Small intestine (tissue), 16 donors: ENCODE measurements at places on chromosomes 16 and 17. TPM values are rescaled to one million over a fixed set of nuclear protein-coding genes. Genes with fewer than 3 reads are reported as not detected.

The NAA38 gene
- 40.1 TPM for polyA plus RNA-seq

The CDYL2 gene
- 1.9 TPM for polyA plus RNA-seq

The CES5A gene
- not detected for polyA plus RNA-seq

The PRAC2 gene
- not detected for polyA plus RNA-seq

The CMTM2 gene
- polyA plus RNA-seq: 0.07 TPM

The NPIPB13 gene
- polyA plus RNA-seq: 2.7 TPM

The KRTAP9-8 gene
- polyA plus RNA-seq: not detected

DNA sequence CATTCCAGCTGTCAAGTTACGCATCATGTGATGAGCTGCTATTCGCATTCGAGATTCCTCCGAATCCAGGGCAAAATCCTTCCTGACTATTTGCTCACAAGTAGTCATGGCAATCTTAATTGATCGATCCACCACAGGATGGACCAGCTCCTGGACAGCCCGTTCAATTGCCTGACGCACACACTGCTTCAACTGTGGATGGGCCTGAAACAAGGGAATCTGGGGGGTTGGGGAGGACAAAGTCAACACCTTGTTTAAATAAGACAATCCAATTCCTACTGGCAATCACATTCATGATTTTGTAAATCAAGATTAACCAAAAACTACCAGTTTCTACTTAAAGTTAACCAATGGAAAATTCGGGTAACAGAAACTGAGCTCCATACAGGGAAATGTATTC is 28.4 kb downstream of the SETD6 start:
- H3K4me1 ChIP-seq: no peaks in the 10 kb centered on the region
- no peak overlapping the region for H3K27ac ChIP-seq
- no peak overlapping the region for H3K4me3 ChIP-seq
- no peaks in the 10 kb centered on the region for H3K27me3 ChIP-seq
- DNase-seq: no peak
- H3K36me3 ChIP-seq: peaks cover 30% of the 10 kb centered on the region

DNA sequence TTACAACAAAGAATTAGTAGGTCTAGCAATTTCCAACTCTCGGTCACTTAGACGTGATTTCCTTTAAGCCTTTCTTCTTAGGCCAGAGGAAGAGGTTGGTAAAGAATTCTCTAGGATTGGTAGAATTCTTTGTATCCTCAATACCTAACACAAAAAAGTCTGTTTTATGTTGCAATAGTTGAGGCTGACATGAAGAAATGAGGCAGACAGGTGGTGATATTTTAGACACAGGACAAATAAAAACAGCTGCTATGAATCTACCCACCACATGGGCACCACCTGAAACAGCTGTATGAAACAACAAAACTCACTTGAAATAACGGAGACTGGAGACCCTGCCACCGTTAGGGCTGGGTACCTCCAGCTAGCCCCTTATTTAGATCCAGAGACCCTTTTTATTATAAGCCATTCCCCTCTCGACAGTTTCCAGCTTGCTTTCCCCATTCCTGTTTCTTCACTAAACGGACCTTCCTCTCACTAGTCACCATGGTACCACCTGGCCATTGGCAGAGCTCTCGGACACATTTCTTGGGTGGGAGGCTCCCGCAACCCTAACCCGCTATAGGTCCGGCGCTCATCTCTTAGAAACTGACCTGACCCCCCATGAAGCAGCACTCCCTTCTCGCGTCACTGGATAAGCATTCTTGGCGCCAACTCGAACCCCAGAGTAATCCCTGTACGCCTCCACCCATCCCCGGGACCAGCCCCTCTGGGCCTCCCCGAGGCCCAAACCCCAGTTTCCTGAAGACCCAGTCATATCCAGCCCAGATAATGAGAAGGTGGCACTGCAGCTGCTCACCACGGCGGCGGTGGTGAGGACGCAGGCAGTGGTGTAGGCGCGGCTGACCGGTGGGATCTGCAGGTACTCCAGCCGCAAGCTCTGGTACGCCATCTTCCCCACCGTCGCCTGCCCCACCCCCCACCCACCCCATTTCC is at the start of gene DERL2:
DERL2 (minus strand) TSS at position 909 of the 936 bp plus-strand sequence; CDS start at position 892, 17 bp downstream.
- peaks cover 4% of the 10 kb centered on the region for H3K4me1 ChIP-seq
- no peaks in the 10 kb centered on the region for H3K27me3 ChIP-seq
- peaks cover 9% of the 10 kb centered on the region for H3K36me3 ChIP-seq
- no peak for DNase-seq

DNA sequence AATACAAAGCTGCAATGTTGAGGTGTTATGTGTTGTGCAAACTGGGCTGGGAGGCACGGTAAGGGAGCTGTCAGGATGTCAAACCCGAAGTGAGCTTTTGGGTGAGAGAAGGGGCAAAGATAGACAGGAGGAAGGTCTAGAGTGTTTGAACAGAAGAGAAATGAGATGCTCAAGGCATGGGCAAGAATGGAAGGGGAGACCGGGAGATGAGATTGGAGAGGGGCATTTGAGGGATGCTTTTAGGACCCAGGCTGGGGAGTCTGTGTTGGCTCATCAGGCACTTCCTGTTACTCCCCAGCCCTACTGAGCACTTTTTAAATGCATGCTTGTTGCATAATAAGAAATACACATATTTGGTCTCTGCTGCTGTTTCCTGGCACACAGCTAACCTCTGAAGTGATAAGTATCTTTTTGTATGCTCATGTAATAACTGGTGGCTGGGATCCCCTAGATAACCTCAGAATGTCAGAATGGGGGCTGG is 13.7 kb downstream of the UNC45B start:
- peaks cover 2% of the 10 kb centered on the region for H3K27me3 ChIP-seq
- no peaks in the 10 kb centered on the region for H3K4me1 ChIP-seq
- H3K27ac ChIP-seq: no peak overlapping the region
- no peak overlapping the region for H3K4me3 ChIP-seq
- no peaks in the 10 kb centered on the region for H3K36me3 ChIP-seq

DNA sequence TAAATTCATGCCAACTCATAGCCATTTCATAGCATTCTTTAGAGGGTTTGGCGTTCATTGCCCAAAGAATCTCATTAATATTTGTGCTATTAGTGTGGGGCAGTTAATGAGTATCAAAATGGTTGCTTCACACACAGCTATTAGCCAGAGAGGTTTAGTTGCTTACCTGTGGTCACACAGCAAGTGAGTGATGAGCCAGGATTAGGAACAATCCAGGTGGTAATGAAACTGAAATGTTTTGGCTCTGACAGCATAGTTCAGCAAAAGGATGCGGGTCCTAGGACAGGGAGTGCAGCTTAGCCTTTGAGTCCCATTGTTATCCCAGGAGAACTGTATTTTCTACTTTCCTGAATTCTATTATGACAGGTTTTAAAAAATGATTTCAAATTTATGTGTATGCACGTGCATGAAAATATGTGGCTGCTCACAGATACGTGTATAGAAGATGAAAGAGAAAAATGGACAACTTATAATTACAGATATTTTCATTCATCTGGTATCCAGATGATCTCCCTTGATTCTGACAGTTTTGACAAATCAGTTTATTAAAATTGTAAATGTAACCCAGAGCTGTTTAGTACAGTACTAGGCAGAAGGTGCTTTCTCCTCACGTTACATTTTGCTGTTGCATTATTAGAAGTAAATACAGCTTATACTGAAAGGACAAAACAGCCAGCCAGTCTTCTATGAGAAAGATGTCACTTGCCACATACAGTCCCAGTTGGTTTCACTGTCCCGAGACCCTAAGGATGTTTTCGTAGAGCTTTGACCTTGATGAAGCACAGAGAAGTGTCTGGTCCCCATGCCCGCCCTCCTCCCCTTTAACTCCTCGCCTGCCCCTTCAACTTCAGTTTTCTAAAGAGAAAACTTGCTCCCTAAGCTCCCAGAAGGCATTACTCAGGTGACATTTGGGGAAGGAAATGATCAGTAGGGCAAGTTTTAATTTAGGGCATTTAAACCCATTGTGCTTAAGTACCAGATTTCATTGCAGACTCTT is 99.8 kb upstream of the TBX2 start:
- no peak overlapping the region for H3K4me3 ChIP-seq
- H3K27ac ChIP-seq: no peak overlapping the region
- no peaks in the 10 kb centered on the region for H3K4me1 ChIP-seq
- DNase-seq: no peak
- no peaks in the 10 kb centered on the region for H3K36me3 ChIP-seq

DNA sequence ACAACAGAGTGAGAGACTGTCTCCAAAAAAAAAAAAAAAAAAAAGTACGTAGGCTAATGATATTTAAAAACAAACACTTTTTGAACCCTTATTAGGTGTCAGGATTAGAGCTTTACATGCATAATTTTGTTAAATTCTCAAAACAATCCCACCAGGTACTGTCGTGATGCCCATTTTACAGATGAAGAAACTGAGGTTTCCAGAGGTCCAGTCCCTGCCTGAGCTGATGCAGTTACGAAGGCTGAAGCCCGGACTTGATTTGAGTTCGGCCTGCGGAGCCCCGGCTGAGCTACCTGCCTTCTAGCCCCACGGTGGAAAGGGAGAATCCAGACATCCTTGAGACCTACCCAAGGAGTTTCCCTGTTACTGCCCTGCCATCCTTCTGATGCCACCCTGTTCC is 137.5 kb upstream of the EEF2KMT start:
- H3K4me1 ChIP-seq: no peaks in the 10 kb centered on the region
- H3K27ac ChIP-seq: no peak overlapping the region
- peaks cover 7% of the 10 kb centered on the region for H3K27me3 ChIP-seq
- no peak overlapping the region for H3K4me3 ChIP-seq
- no peaks in the 10 kb centered on the region for H3K36me3 ChIP-seq

DNA sequence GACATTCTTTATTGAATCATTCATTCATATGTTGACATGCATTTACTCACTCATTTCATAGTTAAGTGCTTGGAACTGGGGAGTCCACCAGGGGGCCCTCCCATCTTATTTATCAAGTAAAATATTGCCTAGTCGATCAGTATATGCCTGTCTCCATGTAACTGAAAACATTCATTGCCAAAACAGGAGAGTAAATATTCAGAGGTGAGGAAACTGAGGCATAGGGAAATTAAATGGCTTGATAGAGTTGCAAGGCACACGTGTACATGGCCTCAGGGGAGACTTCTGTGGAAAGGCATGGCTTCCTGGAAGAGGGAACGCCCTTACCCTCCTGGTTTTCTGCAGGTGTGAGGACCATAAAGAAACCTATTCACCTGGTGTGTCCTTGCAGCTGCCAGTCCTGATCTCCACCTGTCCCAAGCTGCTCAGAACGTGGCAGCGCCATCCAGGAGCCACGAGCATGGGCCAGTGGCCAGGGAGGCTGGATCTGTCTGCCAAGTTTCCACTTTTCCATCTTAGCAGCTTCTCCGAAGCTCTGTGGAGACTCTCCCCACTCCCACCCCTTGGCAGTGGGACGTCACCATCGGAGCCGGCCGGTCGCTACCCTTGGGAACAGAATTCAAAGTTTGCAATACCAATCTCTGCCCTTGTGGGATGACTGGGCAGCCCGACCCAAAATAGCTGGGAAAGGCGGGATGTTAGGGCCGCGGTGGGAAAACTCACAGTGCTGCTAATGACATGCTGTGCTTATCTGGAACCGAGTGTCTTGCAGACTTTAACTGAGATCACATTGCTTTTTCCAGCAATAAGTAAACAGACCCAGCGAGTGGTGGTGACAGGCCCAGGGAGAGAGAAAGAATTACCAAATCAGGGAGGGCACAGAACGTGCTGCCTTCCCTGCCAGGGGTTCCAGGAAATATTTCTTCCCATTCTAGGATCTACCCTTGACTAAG is 4.1 kb upstream of the C1QTNF1 start:
- no peaks in the 10 kb centered on the region for H3K36me3 ChIP-seq
- peak overlapping the region; percentile 56 for H3K27ac ChIP-seq
- no peak overlapping the region for H3K4me3 ChIP-seq
- no peaks in the 10 kb centered on the region for H3K4me1 ChIP-seq
- peak; percentile 58 for DNase-seq
- H3K27me3 ChIP-seq: peaks cover 24% of the 10 kb centered on the region

GRCh38 chr16:35102780-35103403 is 1643.5 kb downstream of the TP53TG3F start:
- DNase-seq: no peak
- no peak overlapping the region for H3K27ac ChIP-seq
- no peaks in the 10 kb centered on the region for H3K36me3 ChIP-seq
- H3K4me1 ChIP-seq: no peaks in the 10 kb centered on the region
- no peaks in the 10 kb centered on the region for H3K27me3 ChIP-seq
- H3K4me3 ChIP-seq: no peak overlapping the region

GRCh38 chr17:77604301-77604972 is 354.1 kb upstream of the TNRC6C start:
- no peak overlapping the region for H3K4me3 ChIP-seq
- no peaks in the 10 kb centered on the region for H3K36me3 ChIP-seq
- H3K27ac ChIP-seq: no peak overlapping the region
- H3K27me3 ChIP-seq: no peaks in the 10 kb centered on the region
- no peak for DNase-seq
- H3K4me1 ChIP-seq: no peaks in the 10 kb centered on the region
